Cortex of kidney (tissue), 1 donor: ENCODE measurements at places on chromosomes 11 and 22.

DNA sequence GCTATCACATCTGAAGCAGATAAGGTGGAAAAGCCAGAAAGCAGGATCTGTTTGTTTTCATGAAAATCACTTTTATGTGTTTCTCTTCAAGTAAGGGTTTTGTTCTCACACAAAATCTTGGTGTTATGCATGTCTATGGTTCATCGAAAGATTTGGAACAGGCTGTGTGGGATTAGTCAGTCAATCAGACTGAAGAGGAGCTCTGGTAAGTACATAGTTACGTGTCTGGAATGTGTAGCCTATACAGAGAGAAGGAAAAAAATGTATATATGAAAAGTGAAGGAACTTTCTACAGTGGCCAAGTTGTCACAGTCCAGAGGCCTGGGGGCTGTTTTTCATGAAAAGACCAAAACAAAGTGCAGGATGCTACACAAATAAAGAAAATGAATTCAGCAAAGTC lies 156.7 kb downstream of the CNTN5 start:
- DNase-seq: no peak

GRCh38 chr11:92767416-92767815 lies 202.0 kb upstream of the MTNR1B start:
- no peak for DNase-seq

DNA sequence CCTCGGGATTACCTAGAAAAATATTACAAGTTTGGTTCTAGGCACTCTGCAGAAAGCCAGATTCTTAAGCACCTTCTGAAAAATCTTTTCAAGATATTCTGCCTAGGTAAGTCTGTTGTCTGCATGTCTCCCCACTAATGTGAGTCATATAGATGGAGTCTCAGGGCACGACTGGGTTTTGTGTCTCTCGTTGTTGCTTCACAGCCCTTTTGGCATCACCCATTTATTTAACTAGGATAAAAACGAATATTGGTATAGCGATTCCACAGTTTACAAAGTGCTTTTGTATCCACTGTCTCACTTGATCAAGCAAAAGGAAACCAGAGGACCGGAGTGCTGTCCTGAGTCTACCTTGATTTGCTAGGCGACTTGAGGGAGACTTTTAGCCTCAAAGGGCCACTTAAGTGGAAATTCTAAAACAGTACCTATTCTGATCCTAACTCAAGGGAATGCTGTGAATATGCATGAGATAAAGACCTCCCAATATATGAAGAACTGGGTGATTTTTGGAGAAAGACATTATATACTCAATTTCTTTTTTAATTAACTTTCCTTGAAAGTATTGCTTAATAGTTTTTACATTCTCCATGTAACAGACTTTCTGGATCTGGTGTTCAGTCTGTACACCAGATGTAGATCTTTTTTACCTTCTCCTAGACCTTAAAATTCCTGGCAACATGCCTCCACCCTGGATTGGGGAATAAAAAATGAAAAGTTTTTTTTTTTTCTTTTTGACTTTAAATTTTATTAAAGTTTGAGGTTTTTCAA lies 590 bp downstream of the NNMT start:
- DNase-seq: no peak

DNA sequence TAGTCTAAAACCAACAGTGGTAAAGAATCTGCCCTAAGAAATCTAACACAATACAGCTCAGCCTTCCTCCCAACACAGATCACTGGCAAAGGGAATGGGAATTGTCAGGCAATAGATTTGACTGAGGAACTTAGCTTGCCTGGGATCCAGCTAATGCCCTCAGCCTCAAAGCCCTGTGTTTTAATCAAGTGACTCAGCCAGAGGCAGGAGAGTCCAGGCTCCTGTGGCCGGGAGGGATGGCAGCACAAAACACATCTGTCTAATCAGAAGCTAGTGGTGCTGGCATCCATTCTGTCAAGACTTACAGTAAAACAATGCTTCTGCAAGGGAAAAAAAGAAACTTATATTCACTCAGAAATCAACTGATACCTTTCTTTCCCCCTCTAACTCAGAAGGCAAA lies 5.6 kb downstream of the SYTL2 start:
- DNase-seq: no peak

DNA sequence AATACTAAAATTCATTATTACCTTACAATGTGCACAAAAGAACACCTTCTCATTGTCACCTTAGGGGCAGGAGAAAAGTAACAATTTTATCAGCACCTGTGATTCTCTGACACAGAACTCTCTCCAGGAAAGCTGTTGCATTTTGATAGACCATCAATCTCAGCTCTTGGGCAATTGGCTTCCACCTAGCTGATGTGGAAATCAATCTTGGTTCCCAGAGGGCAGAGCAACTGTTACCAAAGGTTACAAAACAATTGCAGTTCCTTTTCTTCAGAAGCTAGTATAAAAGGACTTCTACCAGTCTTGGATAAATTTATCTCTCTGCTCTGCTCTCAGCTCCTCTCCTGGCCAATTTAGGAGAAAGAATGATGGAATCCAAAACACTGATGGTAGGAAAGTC lies 157.8 kb upstream of the DDI1 start:
- DNase-seq: no peak

- DNase-seq: no peak
Measured at GRCh38 chr22:48577014-48577690, 1250.5 kb downstream of the BRD1 start.

GRCh38 chr11:79390923-79391322 lies 49.9 kb downstream of the TENM4 start:
- DNase-seq: no peak

DNA sequence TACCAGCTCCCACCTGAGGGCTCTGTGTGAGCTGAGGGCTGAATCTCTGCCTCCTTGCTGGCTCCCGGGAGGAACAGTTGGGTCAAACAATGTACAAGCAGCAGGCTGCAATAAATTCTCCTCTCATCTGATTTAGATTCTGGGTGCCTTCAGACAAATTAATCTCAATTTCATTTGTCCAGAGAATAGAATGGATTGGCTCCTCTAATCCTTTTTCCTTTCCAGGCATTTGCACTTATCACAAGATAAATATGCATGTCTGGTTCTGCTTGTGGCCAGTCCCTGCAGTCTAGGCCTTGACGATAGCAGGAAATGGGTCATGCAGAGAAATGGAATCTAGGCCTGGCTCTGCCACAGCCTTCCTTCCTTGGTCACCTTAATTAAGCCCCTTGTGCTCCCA lies 28.7 kb downstream of the UPB1 start:
- DNase-seq: no peak

DNA sequence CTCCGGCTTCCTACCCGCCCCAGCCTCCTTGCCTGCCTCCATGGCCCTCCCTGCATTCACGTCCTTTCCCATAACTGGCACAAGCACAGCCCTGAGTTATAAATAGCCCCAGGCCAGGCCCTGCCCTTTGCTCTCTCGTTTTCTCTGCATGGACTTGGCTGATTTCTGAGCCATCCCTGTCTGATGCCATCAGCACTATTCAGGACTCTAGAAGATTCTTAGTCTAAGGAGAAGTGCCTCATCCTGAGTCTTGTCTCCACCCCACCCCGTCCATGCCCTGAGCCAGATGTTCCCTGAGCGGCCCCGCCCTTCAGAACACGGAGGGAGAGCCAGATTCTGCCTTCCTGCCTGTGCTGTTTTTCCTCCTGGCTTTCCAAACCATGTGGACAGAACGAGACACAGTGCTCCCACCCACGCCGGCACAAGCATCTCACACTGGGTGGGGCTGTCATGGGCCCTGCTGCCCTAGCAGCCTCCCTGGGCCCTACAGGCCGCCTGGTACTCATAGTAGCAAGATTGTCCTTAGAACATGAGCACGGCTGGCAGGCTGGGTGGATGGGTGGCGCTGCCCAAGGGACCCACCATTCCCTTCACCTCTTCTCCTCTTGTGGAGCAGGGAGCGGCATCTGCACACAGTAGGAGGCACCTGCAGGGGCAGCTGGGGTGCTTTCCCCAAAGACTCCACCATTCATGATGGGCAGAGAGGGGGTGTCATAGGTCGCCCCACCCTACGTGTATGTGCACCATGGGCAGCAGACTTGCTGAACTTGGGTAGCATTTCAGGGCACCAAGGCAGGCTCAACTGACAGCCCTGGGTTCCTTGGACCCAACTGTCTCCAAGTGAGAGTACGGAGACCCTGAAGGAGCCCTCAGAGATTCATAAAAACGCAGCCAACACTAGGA lies 76.9 kb downstream of the BCR start:
- DNase-seq: no peak

DNA sequence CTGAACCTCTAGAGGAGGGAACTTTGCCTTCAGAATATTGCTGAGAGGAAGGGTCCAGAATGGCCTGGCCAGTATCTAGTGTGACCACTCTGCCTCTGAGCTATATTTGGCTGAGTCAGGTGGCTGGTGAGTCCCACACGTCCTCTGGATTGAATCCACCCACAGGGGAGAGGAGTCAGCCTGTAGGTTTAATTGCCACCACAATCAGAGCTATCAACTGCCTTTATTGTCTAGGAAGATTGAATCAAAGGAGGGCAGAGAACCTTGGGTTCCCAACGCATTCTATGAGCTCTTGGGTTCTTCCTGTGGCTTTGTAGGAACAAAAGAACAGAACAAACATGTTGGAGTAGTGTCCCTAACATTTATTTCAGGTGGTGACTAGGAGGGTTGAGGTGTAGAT lies 67.7 kb downstream of the ST3GAL4 start:
- DNase-seq: no peak

DNA sequence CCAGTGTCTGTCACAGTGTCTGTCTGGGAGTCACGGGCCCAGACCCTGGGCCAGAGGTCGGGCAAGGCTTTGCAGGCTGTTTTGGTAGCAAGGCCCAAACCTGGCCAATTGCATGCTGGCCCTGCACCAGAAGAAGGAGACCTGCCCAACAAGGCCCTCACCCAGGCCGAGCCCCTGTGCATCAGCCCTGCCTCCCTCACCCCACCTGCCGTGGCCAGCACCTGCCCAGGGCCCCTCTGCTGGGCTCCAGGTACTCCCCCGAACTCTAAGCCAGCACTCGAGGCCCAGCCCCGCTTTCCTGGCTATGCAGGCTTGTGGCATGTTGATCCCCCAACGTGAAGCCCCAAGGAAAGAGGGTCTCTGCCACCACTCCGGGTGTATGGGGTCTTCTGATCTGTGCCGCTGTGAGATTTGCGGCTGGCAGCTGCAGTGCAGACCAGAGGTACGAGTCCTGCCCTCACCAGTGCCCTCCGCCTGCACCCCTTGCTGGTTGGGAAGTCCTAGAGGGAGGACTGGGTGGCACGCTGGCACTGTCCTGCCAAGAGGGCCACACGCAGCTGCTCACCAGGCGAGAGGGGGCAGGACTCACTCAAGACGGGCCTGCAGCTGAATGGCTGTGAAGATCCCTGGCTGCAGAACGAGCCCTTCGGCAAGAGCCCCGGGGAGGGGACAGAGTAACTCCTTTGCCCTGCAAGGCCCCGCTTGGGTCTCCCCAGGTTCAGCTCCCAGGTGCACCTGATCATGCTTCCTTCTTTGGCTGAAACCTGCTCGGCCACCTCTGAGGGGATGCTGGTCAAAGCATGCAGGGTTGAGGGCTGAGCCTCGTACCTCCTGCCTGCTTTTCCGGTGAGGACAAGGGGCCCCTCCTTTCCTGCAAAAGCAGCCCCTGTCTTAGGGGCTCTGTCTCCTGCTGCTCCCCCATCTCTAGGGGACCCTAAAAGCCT lies 6.7 kb upstream of the SEPTIN5 start:
- no peak for DNase-seq

- no peak for DNase-seq
Measured at GRCh38 chr11:33722590-33723234, 13.5 kb downstream of the CD59 start.

DNA sequence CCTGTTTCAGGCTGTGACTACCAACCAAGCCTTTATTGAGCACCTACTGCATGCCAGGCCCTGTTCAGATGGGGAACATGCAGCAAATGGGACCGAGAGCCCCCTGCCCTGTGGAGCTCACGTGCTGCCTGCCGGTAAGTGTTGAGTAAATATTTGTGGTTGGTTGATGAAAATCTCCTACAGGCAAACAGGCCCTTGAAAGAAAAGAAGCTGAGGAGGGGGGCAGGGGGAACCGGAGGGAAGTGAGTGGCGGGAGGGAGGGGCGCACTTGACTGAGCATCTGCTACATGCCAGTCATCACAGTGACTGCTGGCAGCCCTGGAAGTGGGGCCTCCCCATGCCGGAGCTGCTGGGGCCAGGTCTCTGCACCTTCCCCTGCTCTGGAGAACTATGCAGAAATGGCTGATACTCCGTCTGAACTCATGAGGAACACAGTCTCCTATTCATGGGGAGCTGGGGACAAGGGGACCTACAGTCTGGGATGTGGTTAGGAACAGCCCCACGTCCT lies 34.2 kb downstream of the MACROD1 start:
- DNase-seq: no peak

DNA sequence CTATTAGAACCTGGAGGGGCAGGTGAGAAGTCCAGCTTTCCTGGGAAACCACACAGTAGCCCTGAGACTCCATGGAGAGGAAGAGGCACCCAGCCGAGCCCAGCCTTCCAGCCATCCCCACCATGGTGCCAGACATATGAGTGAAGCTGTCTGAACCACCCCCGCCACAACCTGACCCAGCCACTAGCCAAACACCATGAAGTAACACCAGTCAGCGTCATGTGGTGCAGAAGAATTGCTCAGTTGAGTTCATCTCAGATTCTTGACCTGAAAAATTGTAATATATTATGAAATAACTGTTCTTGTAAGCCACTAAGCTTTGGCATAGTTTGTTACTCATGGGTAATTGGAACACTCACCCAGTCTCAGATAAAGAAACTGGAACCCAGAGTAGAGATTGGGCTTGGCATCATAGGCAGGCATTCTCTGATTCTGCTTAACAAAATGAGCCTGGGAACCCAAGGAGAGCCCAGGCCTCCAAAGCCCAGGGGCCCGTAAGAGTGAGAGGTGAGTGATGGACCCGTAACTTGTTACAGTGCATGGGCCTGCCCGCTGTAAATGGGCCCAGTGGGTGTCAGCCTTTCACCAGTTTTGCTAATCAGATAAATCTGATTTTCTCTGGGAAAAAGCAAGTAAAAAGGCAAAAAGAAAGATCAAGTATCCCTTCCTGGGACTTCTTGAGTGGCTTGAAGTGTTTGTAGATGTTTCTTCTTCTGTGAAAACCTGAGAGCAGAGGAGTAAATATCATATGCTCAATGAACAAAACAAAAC lies 305.5 kb downstream of the DDX10 start:
- no peak for DNase-seq

DNA sequence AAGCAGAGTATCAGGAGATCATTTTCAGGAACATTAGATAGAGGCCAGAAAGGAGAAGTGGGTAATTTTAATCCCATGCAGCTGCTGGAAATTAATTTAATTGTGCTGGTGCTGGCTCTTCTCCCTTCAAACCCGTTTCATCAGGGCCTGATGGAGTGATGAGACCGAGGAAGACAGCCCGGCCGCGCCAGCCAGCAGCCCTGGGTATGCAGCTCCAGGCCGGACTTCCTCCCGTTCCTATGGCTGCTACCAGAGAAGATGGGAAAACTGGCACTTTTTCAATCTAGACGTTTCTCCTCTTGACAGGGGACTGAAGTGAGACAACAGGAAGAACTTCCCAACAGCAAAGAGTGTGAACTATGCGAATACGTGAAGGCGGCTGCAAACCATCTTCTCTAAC lies 24.6 kb upstream of the ZBTB16 start:
- DNase-seq: no peak

DNA sequence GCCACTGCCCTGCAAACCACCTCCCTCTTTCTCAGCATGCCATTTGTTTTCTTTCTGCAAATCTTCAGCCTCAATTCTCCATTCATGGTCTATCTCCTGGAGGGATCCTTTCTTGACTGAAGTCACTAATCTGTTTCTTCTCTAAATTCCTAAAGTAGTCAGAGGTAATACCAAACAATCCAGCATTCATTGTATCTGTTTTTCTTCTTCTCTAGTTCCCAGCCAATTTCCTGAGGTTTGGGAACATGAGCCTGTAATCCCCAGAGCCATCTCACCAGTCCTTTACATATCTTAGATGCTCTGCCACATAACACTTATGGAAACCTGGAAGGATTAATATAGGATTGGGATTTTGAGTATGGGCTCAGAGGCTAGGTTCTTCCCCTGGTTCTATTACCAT lies 86.5 kb downstream of the MICAL2 start:
- no peak for DNase-seq
